Esophagus squamous epithelium (tissue), 5 donors: ENCODE measurements at places on chromosomes 13 and 19. TPM values are rescaled to one million over a fixed set of nuclear protein-coding genes. Genes with fewer than 3 reads are reported as not detected.

DNA sequence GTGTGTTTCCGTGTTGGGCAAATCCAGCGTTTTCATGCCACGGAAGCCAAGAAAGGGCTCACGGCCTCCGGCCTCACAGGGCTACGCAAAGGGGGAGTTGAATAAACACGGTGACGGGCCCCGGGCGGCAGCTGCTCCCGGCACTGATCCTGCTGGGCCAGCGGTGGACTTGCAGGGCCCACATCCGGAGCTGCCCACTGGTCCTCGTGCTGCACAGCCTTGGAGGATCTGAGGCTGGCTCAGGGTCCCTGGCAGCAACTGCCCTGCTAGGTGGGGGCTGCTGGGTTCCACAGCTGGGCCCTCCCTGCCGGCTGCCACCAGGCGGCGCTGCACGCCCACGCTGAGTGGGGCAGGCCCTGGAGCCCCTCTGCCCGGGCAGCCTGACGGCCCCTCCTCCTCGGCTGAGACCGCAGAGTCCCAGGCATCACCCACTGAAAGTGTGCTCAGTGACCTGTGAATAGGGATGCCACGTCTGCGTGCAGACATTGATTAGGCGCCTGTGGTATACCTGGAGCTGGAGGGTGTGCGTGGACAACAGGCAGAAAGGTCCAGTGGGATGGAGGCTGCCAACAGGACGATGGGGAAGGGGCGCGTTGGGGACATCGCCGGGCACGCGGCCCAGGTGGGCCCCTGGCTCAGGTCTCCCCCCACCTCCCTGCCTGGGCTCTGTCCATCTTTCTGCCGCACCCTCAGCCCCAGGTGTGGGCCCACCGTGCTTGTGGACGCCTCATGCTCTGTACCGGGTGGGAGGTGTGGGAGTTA lies 5.3 kb upstream of the HCN2 start:
- DNase-seq, result no peak

GJA3 gene
- 0.45 TPM for total RNA-seq

DNA sequence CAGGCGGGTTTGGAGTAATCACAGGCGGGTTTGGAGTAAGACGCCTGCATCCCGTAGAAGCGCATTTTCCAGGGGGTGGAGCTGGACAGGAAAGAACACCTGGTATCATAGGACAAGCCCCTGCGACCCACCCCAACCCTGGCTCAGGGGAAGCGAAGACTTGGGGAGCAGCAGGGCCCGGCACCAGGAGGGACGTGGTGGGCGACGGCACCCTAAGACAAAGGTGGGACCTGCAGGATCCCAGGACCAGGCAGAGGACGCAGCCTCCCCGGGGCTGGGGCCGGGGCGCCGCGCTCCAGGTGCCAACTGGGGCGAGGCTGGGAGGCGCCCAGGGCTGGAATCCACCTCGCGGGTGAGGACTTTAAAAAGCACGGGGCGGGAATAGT lies 520 bp downstream of the ZNF600 start:
- DNase-seq, result no peak

- DNase-seq, result no peak
These were observed 39.3 kb downstream of the EFNA2 start for GRCh38 chr19:1324806-1325567.

DNA sequence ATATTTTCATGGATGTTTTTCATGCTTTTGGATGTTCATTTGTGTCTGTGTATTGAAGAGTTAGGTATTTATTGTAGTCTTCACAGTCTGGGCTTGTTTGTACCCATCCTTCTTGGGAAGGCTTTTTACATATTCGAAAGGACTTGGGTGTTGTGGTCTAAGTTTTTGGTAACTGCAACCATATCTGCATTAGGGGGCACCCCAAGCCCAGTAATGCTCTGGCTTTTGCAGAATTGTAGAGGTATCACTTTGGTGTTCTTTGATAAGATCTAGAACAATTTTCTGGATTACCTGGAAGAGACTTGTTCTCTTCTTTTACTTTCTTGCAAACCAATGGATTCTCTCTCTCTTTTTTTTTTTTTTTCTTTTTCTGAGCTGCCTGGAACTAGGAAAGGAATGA lies 581.3 kb downstream of the DACH1 start:
- DNase-seq, result no peak

DNA sequence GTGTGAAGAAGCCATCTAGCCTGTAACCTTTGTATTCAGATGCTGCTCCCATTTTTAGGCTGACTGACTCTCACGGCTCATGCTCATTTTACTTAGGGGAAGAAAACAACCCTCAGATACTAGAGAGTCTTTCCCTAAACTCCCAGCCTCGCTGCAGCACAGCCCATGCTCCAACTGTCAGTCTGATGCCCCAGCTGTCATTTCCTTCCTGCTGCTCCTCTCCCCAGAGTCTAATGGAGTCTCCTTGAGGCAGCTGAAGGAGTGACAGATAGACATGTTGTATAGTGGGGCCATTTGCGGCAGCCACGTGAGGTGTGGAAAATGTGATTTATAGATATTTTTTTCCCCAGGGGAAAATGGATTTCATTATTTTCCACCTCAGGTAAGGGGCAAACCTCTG lies 59.2 kb upstream of the OLFM4 start:
- no peak for DNase-seq

DNA sequence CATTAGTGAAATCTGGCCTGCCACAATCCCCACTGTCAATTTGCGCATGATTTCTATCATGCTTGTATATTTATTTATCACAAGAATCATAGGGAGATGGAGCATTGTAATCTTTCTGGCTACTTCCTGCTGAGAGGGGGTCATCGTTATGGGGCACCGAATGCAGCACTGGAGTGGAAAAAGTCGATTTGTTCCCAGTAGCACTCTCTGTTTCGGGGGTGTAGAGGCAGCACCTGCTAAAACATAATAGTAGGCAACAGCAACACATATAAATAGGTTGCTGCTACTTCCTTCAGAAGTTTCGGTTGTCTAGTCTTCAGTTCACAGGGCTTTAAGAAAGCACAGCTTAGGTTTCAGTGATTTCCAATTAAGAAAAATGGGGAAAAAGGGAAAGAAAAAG lies 23.4 kb upstream of the CEACAM21 start:
- no peak for DNase-seq

GRCh38 chr19:48830088-48830487 lies 6.2 kb downstream of the HSD17B14 start:
- no peak for DNase-seq

DNA sequence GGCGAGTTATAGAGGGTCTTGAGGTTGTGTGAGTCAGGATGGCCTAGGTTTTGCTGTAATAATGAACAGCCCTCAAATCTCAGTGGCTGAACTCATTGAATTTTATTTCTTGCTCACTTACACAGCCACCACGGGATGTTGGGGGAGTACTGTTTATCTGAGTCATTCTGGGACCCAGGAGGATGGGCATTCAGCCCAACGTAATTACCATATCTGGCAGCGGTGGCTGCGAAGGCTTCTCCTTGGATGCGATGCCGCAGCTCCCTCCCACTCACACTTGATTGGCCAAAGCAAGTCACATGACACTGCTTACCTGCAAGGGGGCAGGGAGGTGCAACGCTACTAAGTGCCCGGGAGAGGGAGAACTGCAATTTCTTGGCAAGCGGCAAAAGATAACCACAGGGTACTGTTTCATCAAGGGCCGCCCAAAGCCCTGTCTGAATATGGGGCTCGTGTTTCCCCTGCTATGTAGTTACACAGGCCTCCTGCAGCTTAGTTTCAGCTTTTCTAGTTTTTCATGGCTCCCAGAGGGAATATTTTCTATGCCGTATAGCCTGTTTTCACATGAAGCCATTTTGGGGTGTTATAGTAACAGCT lies 19.9 kb downstream of the ZSWIM9 start:
- no peak for DNase-seq

CACNG7 gene
- not detected for total RNA-seq

DNA sequence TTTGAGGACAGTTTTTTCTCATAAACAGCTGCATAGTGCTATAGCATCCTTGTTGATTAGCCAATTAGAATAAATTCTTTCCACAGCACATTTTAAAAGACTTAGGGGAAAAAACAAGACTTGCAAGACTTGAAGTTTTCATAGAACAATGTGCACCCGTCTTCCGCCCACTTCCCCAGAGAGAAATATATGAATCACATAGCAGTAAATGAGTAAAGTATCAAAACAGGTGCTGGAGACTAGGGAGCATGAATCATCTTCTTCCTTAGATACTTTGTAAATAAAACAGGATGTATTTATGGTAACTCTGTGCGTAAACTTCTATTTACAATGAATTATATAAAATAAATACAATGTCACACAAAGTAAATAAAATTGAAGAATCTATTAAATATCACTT lies 75.1 kb downstream of the COL4A2 start:
- no peak for DNase-seq

- no peak for DNase-seq
These were observed 154.2 kb upstream of the KLF12 start for GRCh38 chr13:74288361-74288911.

DNA sequence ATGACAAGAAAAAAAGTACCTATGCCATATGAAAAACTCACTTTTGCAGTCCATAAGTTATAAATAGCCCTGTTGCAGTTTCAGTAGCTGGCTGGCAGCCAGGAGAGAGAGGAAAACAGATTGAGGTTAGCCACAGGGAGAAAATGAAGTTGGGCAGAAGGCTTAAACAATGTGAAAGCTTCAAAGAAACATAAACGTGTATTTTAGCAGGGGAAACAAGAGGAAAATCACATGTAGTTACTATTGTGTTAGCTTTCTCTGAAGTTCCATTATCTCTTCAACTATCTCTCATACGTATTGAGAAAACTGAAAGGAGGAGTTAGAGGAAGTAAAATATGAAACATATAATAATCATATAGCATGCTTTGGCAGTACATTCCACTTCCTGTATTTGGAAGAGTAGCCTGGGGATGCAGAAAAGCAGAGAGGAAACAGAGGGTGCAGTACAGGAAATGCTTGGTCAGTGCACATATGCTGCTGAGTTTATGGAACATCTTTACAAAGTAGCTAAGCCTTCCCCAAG lies 1551.1 kb downstream of the EFNB2 start:
- no peak for DNase-seq

GRCh38 chr19:23286477-23286876 lies 36.3 kb upstream of the ZNF724 start:
- no peak for DNase-seq

DNA sequence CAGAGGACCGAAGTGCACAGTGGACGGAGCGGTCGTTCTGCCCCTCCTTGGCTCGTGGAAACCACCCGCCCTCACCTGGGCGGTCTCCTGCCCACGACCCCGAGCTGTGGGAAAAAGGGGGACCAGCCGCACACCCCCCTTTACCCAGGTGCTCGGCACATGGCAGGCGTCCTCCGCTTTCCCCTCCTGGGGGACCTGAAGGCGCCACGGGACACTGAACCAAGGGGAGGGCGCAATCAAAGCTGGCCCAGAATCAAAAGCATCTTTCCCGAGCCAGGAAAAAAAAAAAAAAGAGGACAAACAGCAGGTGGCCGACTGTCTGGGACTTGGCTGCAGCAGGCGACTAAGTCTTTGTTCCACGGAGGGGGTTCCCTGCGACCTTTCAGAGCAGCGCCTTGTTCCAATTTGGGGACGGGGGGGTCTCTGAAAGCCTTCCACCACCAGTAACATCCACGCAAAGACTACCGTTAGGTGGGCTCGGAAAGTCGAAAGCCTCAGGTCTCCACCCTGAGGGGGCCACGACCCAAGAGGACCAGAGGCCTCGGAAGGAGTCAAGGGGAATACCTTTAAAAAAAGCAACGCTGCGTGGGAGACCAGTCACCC lies 1.1 kb downstream of the MBD3 start:
- DNase-seq, result no peak

DNA sequence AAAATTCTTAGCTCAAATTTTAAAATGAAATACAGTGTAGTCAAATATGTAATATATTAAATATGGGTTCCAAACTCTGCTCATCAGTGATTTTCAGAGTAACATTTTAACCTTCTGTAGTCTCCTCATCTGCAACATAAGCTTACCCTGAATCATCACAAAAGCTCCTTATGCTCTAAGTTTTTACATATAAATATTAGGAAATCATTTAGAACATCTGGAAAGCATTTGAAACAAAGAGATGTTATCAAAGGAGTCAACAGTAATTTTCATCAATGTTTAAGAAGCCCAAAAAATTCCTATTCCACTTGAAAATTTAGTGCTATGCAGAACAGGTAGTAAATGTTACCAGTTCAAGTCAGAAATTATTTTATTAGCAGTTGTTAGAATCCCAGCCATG lies 224.7 kb downstream of the DCT start:
- no peak for DNase-seq

SMIM24 gene
- total RNA-seq, result not detected

DNA sequence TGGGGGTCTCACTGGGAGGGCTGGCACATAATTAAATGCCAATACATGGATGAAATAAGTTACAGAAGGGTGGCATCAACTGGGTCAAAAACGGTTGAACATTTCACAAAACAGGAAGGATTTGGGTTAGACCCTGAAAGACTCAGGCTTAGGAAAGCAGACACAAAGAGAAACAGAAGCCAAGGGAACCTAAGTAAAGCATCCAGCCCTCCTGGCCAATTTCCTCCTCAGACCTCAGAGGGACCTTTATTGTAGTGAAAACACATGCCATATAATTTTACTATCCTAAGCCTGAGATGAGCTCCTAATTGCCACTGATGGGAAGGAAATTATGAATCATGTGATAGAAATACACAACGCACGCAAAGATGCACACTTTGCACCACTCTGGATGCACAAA lies 12.1 kb upstream of the CEACAM3 start:
- no peak for DNase-seq

DNA sequence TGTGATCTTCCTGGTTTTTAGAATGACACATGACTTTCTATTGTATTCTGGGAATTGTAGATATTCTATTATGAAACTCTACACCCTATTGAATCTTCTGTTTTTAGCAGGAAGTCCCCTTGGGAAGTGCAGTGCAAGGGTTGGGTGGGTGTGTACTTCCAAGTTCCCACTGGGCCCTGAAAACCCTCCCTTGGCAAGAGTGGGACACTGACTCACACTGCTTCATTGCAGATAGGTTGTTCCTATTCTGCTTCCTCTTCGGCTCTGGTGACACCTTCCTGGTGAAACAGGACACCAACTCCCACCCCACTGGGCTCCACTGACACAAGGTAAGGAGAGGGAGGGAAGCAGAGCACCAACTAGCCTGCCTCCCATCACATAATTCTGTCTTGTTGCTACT lies 121.8 kb downstream of the KCTD12 start:
- DNase-seq, result no peak
